SHP77 treated with DMSO at 0.1 percent for 48 hours (cell line): ENCODE measurements at places on chromosomes 12 and 14.

DNA sequence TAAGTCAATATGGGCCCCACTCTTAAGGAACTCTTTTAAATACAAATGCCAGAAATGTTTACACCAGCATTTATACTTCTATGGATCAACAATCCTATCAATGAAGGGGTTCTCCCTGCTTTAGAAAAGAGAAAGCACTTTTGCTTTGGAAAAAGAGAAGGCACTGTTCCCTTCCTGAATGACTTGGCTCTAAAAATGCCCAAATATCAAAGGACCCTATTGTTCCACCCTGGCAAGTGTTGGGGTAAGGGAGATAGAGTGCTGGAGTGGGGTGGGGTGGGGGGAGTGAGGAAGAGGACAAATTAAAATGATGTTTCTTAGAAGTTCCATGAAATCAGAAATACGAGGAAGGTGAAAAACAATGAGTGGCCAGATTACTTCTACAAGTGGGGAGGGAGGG is 131.6 kb upstream of the GRIN2B start:
- no peak for DNase-seq

GRCh38 chr14:86799244-86799647 is 1193.7 kb downstream of the GALC start:
- no peak for DNase-seq

- DNase-seq: no peak
Measured at GRCh38 chr12:113133036-113133435, 2.5 kb downstream of the RASAL1 start.

- no peak for DNase-seq
Measured at GRCh38 chr12:131941116-131941986, 8.4 kb upstream of the EP400 start.

DNA sequence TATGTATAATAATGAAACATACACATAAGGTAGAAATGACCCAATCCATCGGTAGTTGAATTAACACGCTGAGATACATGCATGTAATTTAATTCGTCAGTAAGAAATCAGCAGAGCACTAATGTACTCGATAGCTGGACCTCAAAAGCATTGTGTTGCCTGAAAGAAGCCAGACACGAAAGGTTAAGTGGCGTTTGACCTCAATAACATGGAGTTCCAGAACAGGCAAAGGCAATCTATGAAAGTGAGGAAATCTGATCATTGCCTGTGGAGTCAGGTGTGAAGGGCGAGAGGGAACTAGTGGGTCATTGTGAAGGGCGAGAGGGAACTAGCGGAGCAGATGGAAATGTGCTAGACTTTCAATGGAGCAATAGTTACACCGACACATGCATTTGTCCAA is 970.4 kb upstream of the TMEM132C start:
- no peak for DNase-seq

- DNase-seq: no peak
Measured at GRCh38 chr12:92978607-92979006, 49.5 kb upstream of the EEA1 start.

- peak; percentile 73 for DNase-seq
Measured at GRCh38 chr12:31589904-31590641, 863 bp downstream of the DENND5B start.

DNA sequence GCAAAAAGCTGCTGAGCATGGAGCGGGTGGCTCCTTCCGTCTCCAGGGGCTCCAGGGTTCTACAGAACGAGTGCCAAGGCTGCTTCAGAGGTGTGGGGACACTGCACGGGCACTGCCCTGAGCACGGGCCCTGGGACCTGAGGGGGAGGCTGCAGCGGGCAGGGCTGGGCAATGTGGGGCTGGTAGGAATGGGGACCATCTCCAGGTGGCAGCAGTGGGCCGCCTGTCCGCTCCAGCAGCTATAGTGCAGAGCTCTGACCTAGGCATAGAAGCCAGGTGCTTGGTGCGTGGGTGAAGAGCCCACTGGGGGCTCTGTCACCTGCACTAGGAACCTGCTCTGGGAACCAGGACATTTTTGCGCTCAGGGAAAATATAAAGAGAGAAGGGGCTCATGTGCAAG is 22.3 kb downstream of the HDAC7 start:
- no peak for DNase-seq

DNA sequence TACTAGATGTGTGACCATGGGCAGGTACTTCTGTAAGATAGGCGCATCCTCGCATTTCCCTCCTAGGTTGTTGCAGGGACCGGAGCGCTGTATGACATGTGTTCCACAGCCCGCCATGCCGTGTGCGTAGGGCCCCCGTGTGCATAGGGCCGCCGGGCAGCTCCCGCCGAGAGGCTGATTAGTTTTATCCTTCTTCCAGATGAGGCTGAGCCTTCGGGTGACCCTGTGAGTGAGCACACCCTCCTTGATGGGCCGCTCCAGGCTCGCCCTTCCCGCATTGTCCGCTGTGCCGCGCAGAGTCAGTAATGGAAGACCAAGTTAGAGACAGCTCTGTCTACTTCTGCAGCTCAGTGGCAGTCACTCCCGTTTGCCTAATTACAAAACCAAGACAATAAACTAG is 72.9 kb upstream of the DYNC1H1 start:
- DNase-seq: no peak

- no peak for DNase-seq
Measured at GRCh38 chr14:54671537-54671936, 104.6 kb downstream of the SAMD4A start.

DNA sequence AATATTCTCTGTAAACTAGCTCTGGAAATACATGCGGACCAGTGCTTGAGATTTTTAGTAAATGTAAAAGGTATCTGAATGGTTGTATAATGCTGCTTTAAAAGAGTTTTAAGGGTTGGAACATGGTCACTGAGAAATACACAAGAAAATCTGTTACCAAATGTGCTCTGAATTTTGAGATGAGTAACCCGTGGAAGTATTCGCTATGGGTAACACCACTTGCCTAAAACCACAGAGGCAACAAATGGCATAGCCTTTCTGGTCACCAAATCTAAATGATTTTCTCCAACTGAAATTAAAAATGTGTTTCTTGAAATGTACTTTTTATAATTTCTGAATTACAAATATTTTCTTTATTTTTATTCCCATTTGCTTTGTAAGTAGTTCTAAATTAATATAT is 745.7 kb downstream of the DIO2 start:
- DNase-seq: no peak

DNA sequence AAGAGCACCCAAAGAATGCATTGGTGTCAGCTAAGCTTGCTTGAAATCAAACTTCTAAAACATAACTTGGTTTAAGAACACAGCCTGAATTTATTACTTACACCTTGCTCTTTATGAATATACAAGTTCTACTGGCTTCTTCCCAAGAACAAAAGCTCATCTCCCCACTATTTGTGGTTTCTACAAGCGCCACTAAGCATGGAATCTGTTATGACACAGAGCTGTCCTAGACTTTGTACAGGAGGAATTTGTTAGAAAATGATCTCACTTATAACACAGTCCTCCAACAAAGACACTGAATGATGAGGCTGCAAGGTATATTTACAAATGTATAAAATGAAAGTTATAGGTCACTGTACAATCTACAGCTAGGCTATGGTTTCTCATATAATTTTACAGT is 452.1 kb downstream of the BCAT1 start:
- no peak for DNase-seq

DNA sequence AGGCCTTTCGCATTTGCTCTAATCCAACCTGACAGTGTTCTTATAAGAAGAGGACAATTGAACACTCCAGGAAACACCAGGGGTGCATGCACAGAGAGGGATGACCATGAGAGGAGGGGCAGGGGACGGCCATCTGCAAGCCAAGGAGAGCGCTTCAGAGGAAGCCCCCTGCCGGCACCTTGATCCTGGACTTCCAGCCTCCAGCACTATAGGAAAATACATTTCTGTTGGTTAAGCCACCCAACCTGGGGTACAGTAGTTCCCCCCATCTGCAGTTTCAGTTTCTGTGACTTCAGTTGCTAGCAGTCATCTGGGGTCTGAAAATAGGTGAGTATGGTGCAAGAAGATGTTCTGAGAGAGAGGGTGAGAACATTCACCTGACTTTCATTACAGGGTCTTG is 64.7 kb downstream of the CLMN start:
- no peak for DNase-seq

GRCh38 chr12:7758766-7759140 is 6.3 kb upstream of the NANOGNB start:
- DNase-seq: no peak

GRCh38 chr12:105888696-105889095 is 250.1 kb downstream of the NUAK1 start:
- no peak for DNase-seq

- DNase-seq: no peak
Measured at GRCh38 chr12:93039930-93040329, 110.8 kb upstream of the EEA1 start.

DNA sequence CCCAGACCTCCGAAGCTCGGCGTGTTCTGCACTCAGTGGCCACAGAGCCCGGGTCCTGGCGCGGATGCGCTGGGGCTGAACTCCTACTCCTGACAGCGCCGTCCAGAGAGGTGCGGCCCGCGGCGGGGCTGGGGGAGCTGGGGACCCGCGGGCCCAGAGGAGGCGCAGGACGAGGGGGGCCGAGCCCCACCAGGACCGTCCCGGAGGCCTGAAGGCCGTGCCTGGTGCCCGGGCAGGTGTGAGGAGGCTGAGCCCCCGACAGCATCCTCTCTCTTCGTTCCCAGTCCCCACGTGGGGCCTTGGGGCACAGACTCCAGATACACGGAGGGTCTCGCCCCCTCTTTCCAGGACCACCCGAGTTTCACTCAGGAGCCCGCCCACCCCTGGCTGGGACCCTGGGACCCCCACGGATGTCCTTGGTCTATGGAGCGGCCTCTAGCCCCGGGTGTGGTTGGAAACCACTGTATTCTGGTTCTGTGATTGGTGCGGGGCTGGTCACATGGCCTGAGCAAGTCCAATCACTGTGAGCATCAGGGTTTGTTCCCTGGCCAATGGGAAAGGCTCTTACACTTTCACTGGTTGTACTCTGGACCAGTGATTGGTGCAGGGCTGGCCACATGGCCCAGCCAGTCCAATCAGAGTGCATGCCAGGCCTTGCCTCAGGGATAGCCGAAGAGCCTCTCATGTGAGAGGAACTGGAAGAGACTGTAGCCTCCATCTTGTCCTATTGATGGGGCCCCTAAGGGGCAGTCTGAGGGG is 217.6 kb upstream of the SFSWAP start:
- no peak for DNase-seq

GRCh38 chr12:52208424-52209165 is 16.8 kb upstream of the KRT80 start:
- DNase-seq: no peak

- DNase-seq: no peak
Measured at GRCh38 chr12:41264281-41264680, 76.2 kb downstream of the PDZRN4 start.

DNA sequence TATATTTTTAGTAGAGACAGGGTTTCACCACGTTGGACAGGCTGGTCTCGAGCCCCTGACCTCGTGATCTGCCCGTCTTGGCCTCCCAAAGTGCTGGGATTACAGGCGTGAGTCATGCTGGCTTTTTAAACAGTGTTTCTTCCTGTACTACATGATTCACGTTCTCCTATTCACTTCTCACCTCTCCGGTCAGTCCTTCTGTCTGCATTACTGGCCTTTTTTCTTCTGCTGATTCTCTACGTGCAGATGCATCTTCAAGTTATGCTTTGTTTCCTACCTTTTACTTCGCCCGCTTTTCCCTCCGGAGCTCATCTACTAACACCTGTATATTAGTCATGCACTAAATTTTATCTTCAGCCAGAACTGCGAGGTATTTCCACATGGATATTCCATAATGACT is 296.2 kb upstream of the FLRT2 start:
- no peak for DNase-seq

- DNase-seq: no peak
Measured at GRCh38 chr14:50101417-50101816, 15.0 kb downstream of the VCPKMT start.

DNA sequence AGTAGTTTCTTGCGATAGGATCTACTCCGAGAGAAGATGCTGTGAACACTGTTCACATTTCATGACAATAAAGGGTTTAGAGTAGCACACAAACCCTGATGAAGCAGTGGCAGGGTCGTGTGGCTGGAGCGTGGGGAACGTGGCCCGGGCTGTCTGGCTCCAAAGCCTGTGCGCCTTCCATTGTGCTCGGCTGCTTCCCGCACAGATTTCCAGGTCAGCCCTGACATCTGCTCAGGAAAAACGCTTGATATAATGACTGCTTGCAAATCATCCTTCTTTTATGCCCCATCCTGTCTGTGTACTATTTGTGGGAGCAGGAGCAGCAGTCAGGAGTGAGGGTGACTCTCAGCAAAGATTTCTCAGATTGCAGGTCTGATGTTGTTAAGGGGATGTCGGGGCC is 78.6 kb downstream of the EML1 start:
- no peak for DNase-seq

GRCh38 chr12:21825886-21826617 is 51.5 kb upstream of the KCNJ8 start:
- no peak for DNase-seq

GRCh38 chr14:60573943-60574495 is 65.1 kb downstream of the SIX6 start:
- DNase-seq: no peak

GRCh38 chr14:68637106-68638021 is 155.5 kb downstream of the ZFP36L1 start:
- no peak for DNase-seq

DNA sequence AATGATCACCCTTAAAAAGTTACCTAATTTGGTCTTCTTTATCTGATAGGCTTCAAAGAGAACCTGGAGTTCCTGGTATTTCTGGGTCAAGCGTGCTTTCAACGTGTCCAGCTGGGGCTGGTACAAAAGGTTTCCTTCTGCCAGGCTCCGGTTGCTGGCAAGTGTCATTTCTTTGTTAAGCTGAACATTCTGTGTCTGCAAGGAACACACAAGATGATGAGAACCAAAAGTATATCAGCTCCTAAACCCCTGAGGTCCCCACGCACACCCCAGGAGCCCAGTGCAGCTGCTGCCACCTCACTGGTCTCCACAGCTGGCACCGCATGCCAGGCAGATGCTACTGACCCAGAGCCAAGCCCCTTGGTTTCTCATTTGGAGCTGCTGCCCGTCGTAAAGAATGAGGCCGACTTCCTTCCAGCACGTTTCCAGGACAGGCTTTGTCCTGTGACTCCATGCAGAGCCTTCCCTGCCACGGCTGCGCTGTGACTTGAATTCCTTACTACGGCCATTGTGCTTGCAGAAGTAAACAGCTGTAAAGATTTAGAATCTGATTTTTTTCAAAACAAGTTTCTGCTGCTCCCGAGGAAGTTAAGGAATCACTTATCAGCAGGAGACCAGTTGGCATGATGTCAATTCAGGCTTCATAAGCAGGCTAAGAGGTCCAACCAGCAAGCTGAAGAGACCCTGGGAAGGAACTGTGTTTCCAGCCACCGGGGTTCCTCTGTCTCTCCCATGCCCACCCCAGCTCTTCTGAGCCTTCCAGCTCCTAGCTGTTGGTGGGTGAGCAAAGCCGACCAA is 24.9 kb downstream of the VPS37B start:
- DNase-seq: no peak
